ENCODE measurements at places on chromosomes 7 and 10.

GRCh38 chr10:3682745-3683144, 102.3 kb downstream of the KLF6 start:
- no peak for DNase-seq

DNA sequence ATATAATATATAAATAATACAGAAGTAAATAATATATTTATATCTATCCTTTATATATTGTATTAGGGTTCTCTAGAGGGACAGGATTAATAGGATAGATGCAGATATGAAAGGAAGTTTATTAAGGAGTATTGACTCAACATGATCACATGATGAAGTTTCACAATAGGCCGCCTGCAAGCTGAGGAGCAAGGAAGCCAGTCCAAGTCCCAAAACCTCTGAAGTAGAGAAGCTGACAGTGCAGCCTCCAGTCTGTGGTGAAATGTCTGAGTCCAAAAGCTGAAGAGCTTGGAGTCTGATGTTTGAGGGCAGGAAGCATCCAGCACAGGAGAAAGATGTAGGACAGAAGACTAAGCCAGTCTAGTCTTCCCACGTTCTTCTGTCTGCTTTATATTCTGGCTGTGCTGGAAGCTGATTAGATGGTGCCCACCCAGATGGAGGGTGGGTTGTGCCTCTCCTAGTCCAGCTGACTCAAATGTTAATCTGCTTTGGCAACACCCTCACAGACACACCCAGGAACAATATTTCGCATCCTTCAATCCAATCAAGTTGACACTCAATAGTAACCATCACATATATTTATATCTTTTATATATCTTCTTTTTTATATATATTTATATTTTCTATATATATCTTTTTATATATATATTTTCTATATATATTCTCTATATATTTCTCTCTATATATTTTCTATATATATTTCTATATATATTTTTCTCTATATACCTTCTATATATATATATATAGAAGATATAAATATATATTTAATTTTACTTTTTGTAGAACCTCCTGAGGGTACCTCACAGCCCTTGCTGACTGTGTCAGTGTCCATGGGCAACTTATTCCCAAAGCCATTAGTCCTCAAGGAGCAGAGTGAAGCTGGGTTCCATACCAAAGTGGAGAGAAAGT, 24.6 kb upstream of the AKR1B10 start:
- no peak for DNase-seq

- DNase-seq: no peak
These were observed at the start of gene OR2A25 for GRCh38 chr7:144069511-144069910. Gene OR2A25 (plus strand): TSS chr7:144069811. CDS start chr7:144074220, 4,409 bp downstream.

DNA sequence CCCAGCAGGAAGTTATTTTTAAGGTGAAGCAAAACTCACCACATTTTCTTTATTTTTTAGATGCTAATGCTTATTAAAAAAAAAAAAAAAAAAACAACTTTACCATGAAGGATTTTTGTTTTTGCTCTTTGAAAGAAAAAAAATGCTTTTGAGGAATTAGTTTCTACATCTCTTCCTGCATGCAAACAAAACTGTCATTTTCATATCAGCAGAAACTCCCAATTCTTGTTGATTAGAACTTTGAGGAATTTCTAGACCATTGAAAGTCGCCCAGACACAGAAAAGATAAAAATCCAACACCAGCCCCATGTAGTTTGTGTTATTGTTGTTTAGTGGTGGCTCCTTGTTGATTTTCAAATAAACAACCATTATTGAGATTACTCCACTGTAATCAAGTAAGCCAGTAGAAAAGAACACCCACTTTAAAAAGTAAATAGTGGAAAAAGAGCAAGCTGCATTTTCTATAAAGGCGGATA, 14.3 kb downstream of the SKIDA1 start:
- no peak for DNase-seq
